ENCODE measurements at places on chromosomes 4 and X. TPM values are rescaled to one million over a fixed set of nuclear protein-coding genes. Genes with fewer than 3 reads are reported as not detected.

The SCLT1 gene
- total RNA-seq = 19.3 TPM

The SLC2A9 gene
- total RNA-seq = 0.43 TPM

The XAGE1A gene
- total RNA-seq = not detected

The CT45A5 gene
- total RNA-seq = not detected

The TEX13B gene
- not detected for total RNA-seq

- peak; percentile 56 for DNase-seq
These were observed 100.4 kb downstream of the CBLL2 start for GRCh38 chrX:22373094-22373493.

DNA sequence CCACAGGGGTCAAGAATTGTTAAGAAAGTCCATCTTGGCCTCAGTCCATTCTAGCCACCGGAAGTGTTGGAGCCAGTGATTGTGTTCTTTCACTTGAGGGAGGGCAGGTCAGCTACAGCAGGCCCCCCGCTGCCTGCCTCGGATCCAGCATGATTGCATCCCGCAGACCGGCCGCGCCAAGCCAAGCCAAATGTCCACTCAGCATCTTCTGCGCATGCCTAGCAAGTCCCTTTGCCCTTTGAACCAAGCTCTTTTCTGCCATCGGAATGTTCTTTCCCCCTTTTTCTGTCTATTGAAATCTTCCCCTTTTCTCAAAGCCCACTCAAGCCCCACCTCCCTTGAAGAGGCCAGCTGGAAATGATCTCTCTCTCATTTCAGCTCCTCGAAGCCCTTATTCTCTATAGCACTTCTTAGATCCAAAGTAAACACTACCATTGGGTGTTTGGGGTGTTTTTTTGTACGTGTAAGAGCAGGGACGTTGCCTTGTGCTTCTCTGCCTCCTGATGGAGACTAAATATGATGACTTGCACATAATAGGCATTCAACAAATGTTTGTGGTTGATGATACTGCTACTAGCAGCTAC is 147.8 kb upstream of the BCOR start:
- DNase-seq = peak; percentile 53

- DNase-seq = peak; percentile 61
These were observed 61.8 kb downstream of the CPE start for GRCh38 chr4:165440415-165441158.

DNA sequence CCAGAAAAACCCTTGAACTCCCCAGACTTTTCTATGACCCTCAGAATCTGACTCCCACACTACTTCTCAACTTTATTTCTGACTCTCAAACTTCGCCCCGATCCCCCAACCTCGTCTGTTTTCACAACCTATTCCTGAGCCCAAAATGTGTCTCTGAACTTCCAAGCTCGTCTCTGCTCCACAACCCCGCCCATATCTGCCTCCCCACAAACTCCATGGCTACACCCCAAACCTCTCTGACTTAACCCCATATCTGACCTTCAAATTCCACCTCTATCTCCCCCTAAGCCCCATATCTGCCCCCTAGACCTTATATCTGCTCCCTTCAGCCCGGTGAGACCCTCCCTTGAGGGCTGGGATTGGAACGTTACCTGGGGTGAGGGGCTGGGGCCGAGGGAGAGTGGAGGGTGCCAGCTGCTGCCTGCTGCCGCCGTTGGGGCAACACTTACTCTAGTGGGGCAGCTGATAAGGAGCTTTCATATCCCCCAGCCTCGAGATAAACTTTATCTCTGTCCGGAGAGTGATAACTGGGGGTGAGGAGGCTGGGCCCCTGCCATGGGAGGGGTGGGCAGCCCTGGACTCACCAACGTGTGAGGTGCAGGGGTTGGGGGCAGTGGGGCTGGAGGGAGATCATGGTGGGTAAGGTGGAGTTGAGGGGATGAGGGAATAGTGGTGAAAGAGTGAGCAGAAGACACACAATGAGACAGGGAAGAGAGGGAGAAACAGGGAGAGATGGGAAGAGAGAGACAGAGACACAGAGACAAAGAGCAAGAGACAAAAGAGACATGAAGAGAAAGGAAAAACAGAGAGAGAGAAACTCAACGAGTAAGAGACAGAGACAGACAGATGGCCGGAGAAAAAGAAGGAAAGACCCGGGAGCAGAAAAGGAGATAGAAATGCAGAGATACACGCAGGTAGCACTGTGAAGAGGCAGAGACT is 1.4 kb downstream of the GATA1 start:
- DNase-seq = no peak

GRCh38 chr4:48180234-48180633 is 46.2 kb upstream of the TXK start:
- DNase-seq = no peak

DNA sequence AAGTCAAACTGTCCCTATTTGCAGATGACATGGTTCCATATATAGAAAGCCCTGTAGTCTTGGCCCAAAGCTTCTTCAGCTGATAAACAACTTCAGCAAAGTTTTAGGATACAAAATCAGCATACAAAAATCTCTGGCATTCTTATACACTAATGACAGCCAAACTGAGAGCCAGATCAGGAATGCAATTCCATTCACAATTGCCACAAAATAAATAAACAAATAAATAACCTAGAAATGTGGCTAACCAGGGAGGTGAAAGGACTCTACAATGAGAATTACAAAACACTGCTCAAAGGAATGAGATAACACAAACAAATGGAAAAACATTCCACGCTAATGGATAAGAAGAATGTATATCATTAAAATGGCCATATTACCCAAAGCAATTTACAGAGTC is 52.9 kb upstream of the CXCL8 start:
- no peak for DNase-seq

GRCh38 chr4:25457053-25457715 is 80.1 kb downstream of the ANAPC4 start:
- peak; percentile 81 for DNase-seq

GRCh38 chrX:20742106-20742505 is 475.4 kb upstream of the RPS6KA3 start:
- DNase-seq = no peak

- no peak for DNase-seq
These were observed 944 bp downstream of the KLF8 start for GRCh38 chrX:56233100-56233499.

DNA sequence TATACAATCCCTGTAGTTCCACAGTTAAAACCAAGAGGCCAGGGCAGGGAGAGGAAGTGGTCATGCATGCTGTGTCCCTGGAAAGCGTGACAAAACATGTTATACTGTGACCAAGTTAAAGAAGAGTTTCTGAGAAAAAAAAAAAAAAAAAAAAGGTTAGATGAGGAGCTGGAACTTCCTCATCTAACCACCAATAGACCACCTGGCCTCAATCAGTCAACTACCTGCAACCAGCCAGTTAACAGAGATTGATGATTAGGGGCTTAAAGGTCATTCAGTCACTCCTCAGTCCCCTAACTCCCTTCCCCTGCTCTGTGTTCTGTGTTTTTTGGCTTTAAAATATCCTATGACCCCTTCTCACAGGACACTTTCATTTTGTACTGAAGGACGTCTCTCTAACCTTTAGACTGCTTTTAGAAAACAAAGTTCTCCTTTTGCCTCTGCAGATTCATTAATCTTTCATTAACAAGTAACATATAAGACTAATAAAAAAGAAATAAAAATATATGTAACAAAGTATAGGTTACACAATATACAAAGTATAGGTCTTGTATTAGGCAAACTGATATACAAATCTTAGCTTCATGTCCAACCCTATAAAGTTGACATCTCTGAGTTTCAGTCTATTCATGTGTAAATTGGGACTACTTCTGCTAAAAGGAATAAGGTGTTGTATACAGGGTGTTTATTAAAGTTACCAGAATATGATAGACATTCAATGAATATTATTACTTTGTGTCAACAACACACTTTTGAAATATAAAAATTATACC is 179.1 kb upstream of the NDST4 start:
- DNase-seq = no peak

- DNase-seq = no peak
These were observed 237.6 kb downstream of the DHRSX start for GRCh38 chrX:2263203-2263602.

GRCh38 chr4:143586080-143586479 is 72.6 kb downstream of the SMARCA5 start:
- peak; percentile 51 for DNase-seq

GRCh38 chr4:186475202-186475601 is 80.2 kb downstream of the MTNR1A start:
- no peak for DNase-seq

Measured in fibroblast of villous mesenchyme (primary cell).